HFFc6 (cell line): ENCODE measurements at places on chromosomes 3 and 15. TPM values are rescaled to one million over a fixed set of nuclear protein-coding genes. Genes with fewer than 3 reads are reported as not detected.

DNA sequence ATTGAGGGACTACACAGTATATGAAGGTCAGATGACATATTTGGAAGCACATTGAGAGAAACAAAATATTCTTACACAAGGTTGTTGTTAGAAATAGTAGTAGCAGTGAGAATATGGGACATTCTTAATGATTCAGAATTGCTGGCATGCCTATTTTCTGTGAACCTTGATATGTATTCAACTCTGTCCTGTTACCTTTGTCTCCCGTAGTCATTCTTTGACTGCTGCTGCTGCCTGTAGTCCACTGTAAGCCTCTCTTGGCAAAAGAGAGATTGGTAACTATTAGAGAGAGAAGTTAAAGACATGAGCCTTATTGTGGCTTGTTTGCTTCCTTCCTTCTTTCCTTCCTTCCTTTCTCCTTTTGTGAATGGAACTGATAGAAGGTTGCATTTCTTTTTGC, 64.5 kb downstream of the TCF12 start:
- no peak for DNase-seq

GRCh38 chr3:115727135-115727534, 103.8 kb downstream of the GAP43 start:
- DNase-seq, result no peak

The FANCD2OS gene
- not detected in 3 replicates for total RNA-seq

- DNase-seq, result no peak
Measured at GRCh38 chr3:55819005-55819404, 331.9 kb upstream of the WNT5A start.

- DNase-seq, result peak; percentile 19
Measured at GRCh38 chr3:23161896-23162570, 41.1 kb upstream of the UBE2E2 start.

GRCh38 chr3:72818092-72818773, 30.0 kb downstream of the SHQ1 start:
- peak; percentile 22 for DNase-seq

DNA sequence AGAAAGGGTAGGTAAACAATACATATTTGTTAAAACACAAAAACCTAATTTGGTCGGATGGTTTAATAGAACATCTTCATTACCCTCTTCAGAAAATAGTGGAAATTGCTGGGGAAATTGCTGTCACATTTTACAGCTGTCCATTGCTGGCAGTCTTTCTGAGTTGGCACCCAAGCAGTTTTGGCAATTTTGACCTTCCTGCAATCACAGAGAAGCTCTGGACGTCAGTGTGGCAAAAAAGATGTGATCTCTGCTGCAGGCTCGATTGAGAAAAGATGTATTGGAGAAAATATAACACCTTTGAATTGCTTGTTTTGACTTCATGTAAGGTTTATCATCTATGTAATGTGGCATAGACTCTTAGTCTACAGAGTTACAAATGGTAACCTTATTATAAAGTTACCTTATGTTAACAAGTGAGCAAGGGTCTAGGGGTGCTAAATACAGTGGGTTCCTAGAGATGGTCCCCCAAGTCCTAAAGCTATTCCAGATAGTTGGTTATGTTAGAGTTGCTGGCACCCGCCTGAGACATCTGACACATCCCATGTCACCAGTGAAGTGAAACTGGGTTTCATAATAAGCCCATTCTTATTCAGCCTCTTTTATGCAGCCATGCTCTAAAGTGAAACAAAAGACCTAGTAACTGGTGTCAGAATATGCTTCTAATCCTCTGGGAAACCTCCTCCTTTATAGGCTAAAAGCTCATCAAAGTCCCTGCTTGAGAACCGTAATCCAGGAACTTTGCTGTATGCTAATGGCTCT, 14.0 kb downstream of the UBE2E1 start:
- no peak for DNase-seq
